CD14-positive monocyte (primary cell): ENCODE measurements at places on chromosomes 2 and 18.

DNA sequence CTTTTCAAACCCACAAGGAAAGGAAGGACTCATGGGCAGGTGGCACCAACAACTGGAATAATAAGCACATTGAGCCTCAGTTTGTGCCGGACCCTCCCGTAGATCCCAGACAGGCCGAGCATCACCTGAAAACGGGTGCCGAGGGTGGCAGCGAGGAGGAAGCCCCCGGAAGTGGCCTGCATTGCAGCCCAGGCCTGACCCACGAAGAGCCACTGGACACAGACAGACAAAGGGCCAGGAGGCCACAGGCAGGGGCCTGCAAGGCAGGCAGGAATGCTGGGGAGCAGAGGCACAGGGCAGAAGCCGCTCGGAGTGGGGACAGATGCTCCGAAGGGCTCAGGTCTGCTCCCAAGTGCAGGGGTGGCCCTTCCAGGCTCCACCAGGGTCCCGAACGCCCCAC lies 31.7 kb downstream of the MTERF4 start:
- no peak for DNase-seq

GRCh38 chr2:130915149-130915548 lies 78.4 kb downstream of the ARHGEF4 start:
- no peak for DNase-seq

GRCh38 chr2:40321822-40322221 lies 130.1 kb downstream of the SLC8A1 start:
- no peak for DNase-seq

DNA sequence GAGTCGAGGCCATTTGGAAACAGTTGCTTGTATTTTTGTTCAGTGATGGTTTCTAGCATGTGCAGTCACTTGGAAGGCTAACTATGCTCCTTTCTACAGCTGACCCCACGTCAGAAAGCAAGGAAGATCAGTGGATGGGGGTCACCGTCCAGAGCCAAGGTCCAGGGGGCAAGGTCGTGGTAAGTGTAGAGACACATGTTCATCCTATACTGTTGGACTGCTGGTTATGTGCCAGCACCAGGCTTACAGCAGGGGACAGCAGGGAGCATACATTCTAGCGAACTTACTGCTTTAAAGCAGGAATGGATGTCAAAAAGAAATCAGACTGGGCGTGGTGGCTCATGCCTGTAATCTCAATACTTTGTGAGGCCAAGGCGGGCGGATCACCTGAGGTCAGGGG lies 40.0 kb downstream of the ITGA6 start:
- no peak for DNase-seq

DNA sequence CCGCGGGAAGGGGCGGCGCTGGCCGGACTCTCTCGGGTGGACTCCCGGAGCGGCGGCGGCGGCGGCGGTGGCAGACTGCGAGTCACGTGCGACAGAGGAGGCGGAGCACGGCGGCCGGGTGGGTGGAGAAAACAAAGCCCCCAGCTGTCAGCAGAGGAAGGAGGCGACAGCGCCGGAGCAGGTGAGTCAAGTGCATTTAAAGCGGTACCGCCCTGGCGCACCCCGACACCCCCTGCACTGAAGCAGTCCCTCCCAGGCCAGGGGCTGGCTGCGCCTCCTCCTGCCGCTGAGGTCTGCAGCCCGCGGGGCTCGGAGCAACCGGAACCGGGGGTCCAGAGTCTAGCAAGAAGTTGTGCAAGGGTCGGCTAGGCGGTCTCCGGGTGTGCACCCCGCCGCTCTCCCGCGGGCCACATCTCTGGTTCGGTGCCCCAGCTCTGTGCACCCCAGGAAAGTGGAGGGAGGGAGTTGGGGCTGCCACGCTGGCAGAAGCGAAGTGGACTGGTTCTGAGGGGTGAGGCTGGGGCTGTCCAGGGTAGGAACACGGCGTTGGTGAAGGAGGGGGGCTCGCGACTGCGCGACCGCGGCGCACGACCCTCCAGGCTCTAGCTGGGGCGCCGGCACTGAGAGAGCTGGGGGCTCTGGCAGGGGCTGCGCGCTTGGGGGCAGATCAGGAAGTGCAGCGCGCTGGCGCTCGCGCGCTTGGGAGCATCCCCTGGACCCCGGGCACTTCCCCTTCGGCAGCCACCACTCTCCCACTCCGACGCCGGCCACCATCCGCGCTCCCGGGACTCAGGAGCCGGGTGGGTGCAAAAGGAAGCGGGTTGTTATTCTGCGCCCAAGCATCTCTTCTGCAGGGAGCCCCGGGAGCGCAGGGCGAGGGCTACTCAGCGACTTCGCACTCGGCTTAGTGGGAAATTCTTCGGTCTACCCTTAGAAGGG lies 64.0 kb upstream of the MAPRE2 start:
- peak; percentile 29 for DNase-seq

GRCh38 chr2:199936554-199936953 lies 18.7 kb downstream of the TYW5 start:
- no peak for DNase-seq

- no peak for DNase-seq
These were observed 21.2 kb downstream of the GPC1 start for GRCh38 chr2:240456447-240457222.

DNA sequence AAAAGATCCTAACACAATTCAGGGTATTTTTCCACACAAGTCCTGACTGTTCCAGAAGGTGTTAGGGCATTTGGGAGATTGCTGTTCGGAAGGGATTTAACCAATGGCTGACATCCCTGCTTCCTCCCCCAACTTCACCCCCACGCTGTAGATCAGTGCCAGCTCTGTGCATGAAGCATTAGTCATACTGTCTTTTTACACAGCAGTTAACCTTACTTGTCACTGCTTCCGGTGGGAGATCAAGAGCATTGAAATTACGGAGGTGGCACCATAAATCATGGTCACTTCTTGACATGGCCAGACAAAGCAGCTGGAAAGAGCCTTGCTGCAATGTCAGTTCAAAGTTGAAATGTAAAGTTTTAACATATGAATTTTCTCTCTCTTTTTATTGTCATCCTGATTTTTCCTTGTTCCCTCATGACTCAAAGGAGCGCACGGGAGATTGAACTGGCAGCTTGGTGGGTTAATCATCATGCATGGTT lies 70.2 kb downstream of the HRH4 start:
- peak; percentile 6 for DNase-seq
